ENCODE measurements at places on chromosomes 3 and 15.
A peak's percentile ranks its signal among the peaks of the same experiment; 100 is the strongest.

GRCh38 chr15:70039917-70040316, 57.8 kb downstream of the TLE3 start:
- no peak for DNase-seq

- no peak for DNase-seq
Observed at GRCh38 chr3:33114622-33115023, 809 bp downstream of the CRTAP start.

DNA sequence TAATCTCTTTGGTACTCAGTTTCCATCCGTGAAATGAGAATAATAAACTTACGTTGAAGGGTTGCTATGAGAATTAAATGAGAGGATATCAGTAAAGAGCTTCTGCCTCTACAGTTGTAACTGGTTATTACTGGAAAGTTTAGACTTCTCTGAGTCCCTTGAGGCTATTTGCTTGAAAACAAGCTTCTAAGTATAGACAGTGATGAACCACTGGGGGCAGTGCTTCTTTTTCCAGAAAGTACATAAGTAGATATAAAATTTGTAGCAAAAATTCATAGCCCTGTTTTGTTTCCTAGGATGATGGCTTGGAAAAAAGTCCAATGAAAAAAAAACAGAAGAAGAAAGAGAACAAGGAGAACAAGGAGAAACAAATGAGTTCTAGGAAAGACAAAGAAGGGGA, 87.1 kb downstream of the RGMA start:
- DNase-seq, result no peak

DNA sequence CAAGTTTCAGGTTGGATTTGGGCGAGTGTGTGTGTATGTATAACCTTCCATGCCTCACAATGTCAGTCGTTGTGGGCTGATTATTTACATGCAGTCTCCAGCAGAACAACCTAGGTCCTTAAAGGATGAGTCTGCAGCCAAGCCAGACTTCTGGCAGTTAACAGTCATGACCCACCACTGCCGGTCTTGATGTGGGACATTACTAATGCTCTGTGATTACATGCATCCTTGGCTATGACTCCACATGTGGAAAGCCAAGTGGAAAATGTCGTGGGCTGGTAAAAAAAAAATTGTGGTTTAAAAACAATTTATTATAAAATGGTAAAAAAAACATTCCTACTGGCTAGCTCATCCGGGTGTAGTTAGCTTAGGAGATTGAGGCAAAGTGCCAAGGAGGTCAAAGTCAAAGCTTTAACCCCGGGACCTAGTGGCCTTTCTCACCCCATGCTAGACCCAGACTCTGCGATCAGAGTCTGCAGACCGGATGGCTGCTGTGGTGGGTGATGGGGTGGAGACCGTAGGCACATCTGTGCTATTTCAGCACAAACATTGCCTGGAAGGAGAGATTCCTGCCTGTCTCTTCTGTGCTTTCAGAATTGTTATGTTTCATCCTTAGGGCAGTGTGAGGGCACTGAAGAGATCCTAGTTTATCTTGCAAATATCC, 6.8 kb downstream of the RARRES1 start:
- DNase-seq, result no peak

DNA sequence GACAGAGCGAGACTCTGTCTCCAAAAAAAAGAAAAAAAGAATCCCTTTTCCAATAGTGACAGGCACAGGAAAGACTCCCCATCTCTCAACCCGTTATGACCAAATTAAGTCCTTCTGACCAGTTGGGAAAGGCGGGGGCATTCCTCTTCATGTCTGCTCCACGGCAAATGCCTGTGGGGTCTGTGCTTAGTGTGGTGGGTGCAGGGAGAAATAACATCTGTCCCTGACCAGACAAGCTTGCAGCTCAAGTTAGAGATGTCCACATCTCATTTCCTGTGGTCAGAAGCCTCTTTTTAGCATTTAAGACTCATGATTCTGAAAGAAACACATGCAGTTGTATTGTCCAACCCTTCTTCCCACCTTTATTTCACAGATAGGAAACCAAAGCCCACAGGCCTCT, 16.2 kb downstream of the PLA1A start:
- no peak for DNase-seq

DNA sequence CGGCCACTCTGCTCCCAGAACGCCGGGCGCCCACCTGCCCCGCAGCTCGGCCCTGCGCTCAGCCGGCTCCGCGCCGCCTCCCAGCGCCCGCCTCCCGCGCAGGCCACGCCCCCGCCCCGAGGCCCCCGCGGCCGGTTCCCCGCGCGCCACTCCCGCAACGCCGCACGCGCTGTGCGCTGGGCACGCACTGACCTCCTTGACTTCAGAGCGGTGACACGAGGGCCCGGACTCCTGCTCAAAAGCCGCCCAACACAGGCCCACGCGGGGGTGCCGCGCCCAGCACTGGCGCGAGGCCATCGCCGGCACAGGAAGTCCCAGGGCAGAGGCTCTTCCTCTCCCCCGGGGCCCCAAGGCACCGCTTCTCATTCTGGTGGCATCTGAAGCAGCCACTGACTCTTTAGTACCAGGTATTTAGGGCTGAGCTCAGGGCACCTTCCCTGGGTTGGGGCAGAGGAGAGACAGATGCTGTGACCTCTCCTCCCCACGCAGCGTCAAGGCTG, 12.4 kb downstream of the TNK2 start:
- DNase-seq, result peak; percentile 41

DNA sequence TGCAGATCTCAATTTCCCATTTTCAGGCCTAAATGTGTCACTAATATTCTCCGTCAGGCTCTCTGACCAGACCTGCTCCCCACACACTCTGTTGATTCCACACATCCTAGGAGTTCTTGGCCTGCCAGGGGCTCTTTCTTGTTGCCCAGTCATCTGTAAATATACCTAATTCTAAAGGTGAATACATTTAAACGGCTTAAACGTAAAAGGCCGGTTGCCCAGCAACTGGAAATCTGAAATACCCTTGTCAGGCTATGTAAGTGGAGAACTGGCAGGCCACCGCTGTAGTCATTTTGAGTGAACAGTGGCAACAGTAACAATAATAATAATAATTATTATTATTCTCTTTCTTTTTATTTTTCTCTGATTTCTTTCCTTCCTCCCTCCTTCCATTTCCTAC, 302.7 kb downstream of the AGBL1 start:
- DNase-seq, result no peak

- no peak for DNase-seq
Observed at GRCh38 chr3:71600646-71601288, 17.2 kb upstream of the FOXP1 start.

GRCh38 chr3:124772081-124772831, 42.0 kb downstream of the UMPS start:
- DNase-seq, result peak; percentile 78

GRCh38 chr3:72123908-72124441, 339.0 kb upstream of the PROK2 start:
- DNase-seq, result no peak

GRCh38 chr15:74889390-74889882, 406 bp upstream of the MPI start:
- no peak for DNase-seq

- no peak for DNase-seq
Observed at GRCh38 chr3:7917443-7918151, 584.0 kb upstream of the LMCD1 start.

- DNase-seq, result no peak
Observed at GRCh38 chr3:197002701-197003454, 26.7 kb downstream of the MELTF start.

- no peak for DNase-seq
Observed at GRCh38 chr15:40486066-40486770, 15.4 kb downstream of the CHST14 start.

GRCh38 chr3:39142067-39142466, 11.3 kb downstream of the CSRNP1 start:
- DNase-seq, result peak; percentile 55

DNA sequence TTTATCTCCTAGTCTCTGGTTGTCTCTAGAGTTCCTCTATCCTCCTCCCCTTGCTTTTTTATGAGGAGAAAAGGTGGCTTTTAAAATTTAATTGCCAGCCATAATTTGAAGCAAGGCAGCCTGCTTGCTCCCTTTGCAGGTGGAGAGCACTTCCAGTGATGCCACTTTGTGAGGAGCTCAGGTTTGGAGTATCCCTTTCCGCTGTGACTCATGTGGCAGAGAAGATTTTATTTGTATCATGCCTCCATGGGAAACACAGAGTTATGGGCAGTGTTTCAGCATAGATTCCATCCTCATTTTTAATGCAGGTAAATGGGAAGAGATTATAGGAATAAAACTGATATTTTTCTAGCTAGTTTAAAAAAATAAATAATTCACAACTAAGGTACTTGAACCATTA, 7.0 kb downstream of the PPM1L start:
- no peak for DNase-seq

DNA sequence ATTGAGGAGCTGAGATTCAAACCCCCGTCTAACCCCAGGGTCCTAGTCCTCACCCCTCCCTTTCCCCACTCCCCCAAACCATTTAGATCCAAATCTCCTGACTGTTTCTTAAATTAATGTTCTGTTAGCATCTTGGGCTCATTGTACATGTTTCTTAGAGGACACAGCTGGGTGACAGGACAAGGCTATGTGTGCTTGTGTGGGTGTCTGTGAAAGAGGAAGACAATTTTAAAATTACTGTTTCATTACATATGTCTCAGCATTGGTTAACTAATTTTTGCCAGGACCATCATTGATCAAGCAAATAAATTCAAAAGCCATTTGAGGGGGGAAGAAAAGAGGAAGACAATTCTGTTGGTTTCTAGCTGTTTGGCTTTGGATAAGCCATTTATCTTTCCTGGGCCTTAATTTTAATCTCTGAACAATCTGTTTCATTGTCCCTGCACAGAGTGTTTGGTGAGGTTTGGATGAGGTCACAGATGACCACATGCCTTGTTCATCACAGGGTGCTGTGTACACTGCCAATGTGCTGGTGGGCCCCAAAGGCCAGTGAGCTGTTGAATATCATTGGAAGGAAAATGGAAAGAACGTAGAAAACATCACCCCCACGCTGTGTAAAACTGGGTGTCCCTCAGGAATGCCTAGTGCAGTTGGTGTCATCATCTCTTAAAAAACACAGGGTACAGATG, 51.9 kb downstream of the RPLP1 start:
- no peak for DNase-seq

- no peak for DNase-seq
Observed at GRCh38 chr3:25834346-25834745, 44.5 kb downstream of the OXSM start.

DNA sequence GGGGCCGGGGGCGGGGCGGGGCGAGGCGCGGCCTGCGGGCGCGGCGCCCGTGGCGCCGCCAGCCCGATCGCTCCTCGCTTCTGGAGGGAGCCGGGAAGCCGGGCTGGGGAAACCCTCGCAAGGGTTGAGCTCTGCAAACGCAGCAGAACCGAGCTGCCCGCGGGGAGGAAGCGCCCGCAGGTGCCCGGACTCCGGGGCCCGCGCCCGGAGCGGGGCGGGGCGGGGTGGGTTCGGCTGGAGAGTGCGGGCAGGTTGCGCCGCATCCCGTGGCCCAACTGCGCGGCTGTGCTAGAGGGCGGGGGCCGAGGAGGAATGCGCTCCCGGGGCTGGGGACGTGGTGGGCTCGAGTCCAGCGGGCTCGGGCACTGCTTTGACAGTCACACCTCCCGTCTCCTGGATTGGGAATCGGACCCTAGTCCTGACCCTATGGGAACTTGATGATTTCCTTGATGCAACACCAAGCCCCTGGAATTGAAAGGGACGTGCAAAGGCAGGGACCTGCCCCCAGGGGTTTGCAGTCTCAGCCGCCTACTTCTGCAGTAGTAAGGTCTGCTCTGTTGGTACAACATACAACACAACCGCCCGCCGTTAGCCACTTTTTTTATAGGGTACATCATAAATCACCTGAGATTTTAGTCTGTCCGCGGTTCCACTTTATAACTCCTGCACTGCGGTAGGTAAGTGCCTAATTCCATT, 34.3 kb downstream of the ZBTB38 start:
- DNase-seq, result peak; percentile 44

- no peak for DNase-seq
Observed at GRCh38 chr3:2301361-2301760, 202.7 kb downstream of the CNTN4 start.

Data from NCI-H1105 (cell line).